WTC11 (cell line): ENCODE measurements at places on chromosomes 1 and 21.

GRCh38 chr1:66176832-66177231, 357.1 kb upstream of the SGIP1 start:
- DNase-seq, result no peak
- no peaks in the 10 kb centered on the region for H3K27me3 ChIP-seq
- no peak overlapping the region for H3K4me3 ChIP-seq
- peaks cover 16% of the 10 kb centered on the region for H3K4me1 ChIP-seq
- no peaks in the 10 kb centered on the region for H3K36me3 ChIP-seq
- H3K27ac ChIP-seq, result 0 out of 2 replicates have a peak overlapping the region, but pooled peaks have one; percentile 5

DNA sequence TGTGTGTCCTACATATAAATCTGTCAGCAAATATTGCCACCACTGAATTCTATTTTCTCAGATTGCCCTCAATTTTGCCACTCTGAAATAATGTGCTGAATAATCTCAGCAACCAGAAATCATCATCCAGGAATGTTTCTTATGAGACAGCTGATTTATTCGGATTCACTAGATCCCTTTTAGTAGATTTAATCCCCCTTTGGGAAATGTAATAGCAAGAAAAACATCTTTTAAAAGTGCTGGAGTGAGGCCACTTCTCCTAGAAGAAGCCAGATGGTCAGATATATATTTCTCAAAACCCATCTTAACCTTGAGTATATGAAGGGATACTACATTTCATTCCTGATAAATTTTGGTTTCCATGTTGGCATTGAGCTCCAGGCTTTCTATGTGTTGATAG, 327.7 kb downstream of the SMYD3 start:
- no peak for DNase-seq
- H3K27me3 ChIP-seq, result no peaks in the 10 kb centered on the region
- H3K4me3 ChIP-seq, result no peak overlapping the region

GRCh38 chr1:226738421-226738994, 574 bp downstream of the ITPKB start:
- peaks cover 22% of the 10 kb centered on the region for H3K4me1 ChIP-seq
- peaks cover 43% of the 10 kb centered on the region for H3K27me3 ChIP-seq
- peak; percentile 42 for DNase-seq
- H3K4me3 ChIP-seq, result peak overlapping the region; percentile 94
- H3K27ac ChIP-seq, result no peak overlapping the region

- no peak overlapping the region for H3K4me3 ChIP-seq
- no peak overlapping the region for H3K27ac ChIP-seq
- H3K27me3 ChIP-seq, result no peaks in the 10 kb centered on the region
- no peak for DNase-seq
Observed at GRCh38 chr1:84742653-84743052, 52.4 kb upstream of the SSX2IP start.

DNA sequence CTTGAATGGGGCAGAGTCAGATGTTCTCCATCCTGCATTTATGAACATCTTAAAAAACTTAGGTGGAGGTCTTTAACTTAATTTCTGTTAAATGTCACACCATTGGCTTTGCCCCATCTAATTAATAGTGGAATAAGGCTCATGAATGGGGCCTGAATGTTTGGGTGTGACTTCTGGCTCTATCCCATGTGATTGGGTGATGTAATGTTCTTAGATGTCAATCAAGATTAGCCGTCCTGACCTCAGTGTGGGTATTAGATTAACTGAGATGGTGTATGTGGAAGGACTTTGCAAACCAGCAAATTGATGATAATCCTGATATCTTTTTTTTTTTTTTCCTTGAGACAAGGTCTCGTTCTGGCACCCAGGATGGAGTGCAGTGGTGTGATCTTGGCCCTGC, 38.1 kb downstream of the C1orf21 start:
- H3K36me3 ChIP-seq, result no peaks in the 10 kb centered on the region
- no peak overlapping the region for H3K4me3 ChIP-seq
- DNase-seq, result no peak

DNA sequence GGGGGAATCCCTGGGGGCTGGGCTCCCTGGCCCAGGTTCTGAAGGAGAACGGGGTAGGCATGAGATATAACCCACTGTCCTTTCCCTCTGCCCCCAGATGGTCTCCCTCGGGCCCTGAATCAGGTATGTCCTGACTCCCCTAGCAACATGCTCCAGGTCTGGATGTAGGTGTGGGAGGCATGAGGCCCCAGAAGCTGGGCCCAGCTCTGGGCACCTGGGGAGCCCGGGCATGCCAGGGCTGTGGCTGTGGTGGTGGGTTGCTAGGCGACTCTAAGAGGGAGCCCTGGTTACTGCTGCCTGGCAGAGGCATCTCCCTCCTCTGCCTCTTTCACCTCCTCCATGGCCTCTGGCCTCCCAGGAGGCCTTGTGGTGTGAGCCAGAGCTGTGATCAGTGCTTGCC, 16.2 kb downstream of the FOXO6 start:
- H3K27me3 ChIP-seq, result peaks cover 28% of the 10 kb centered on the region
- no peak overlapping the region for H3K4me3 ChIP-seq
- no peaks in the 10 kb centered on the region for H3K36me3 ChIP-seq
- H3K4me1 ChIP-seq, result peaks cover 44% of the 10 kb centered on the region

DNA sequence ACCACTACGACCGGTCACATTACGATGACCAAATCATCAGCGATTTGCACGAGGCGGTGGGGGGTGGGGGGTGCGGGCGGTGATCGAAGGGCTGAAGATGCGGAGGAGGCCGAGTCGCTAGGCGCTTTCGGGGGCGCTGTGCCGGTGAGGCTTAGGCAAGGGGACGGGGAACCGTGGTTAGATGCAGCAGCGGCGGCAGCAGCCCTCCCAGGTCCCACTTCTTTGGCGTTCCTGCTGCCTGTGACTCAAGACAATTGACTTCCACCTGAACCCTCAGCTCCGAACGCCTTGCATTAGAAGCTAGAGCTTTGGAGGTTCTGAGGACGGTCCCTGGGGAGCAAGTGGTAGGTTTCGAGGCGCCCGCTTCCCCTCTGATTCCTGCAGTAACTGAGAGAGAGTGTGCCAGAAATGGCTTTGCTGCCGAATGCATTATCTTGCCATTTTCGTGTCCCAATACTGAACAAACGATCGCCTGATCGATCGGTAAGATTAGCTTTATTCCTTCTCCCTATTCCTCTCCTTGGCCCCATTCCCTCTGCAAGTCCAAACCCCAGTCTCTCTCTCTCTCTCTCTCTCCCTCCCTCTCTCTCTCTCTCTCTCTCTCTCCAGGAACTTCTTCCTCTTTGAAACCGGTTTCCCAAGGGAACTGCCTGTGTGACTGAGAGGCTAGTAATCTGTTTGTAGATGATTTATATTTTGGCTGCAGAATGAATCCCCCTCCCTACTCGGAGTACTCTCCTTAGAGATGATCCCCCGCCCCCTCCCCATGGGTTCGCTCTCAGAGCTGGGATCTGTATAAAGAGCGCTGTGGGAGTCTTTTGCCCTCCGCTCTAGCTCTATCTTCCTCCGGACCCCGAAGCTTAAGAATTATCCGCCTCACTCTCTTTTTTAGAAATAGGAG, 735 bp upstream of the BRINP3 start:
- DNase-seq, result peak; percentile 61
- H3K36me3 ChIP-seq, result no peaks in the 10 kb centered on the region
- H3K4me1 ChIP-seq, result peaks cover 43% of the 10 kb centered on the region
- peak overlapping the region; percentile 94 for H3K27ac ChIP-seq

GRCh38 chr1:161505686-161506085, 429 bp downstream of the FCGR2A start:
- DNase-seq, result no peak
- H3K36me3 ChIP-seq, result no peaks in the 10 kb centered on the region
- peaks cover 15% of the 10 kb centered on the region for H3K4me1 ChIP-seq
- no peak overlapping the region for H3K27ac ChIP-seq

DNA sequence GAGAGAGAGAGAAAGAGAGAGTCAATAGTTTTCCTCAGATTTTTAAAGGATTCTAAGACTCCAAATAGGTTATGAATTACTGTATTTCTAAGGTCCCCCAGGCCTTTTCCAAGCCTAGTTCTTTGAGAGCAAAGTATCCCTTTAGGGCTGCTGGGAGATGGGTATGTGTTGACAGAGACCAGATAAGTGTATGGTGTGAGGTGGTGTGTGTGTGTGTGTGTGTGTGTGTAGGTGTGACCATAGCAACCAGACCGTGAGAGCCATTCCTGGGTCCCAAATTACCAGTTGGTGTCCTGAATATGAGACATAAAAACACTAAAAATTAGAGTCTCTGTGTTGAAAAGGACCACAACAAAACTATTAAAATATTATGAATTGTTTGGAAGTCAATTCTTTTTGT, 41.7 kb upstream of the DNAJC6 start:
- H3K27me3 ChIP-seq, result peaks cover 12% of the 10 kb centered on the region
- no peak overlapping the region for H3K27ac ChIP-seq
- no peak for DNase-seq
- no peaks in the 10 kb centered on the region for H3K36me3 ChIP-seq
- no peak overlapping the region for H3K4me3 ChIP-seq

GRCh38 chr1:220149742-220150141, 55.8 kb downstream of the IARS2 start:
- peaks cover 34% of the 10 kb centered on the region for H3K36me3 ChIP-seq
- H3K27me3 ChIP-seq, result no peaks in the 10 kb centered on the region
- H3K4me3 ChIP-seq, result no peak overlapping the region
- DNase-seq, result no peak
